ENCODE measurements at places on chromosomes 11 and 22.

DNA sequence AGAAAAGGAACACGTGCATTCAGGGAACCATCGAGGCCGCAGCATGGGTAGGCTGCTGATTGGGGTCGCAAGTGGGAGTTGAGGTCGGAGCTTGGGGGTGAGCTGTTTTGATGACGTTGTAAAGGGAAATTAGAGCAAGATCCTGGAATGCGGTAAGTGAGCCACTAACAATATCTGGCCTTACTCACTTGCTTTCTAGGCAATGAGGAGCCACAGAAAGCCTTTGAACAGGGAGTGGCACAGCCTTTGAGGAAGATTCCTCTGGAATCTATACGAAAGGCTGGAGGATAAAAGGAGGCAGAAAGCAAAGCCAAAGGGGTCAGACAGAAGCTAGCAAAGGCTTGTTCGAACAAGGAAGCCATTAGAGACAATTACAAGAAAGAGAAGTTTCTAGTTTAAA, 197.5 kb downstream of the LARGE1 start:
- no peak for DNase-seq

DNA sequence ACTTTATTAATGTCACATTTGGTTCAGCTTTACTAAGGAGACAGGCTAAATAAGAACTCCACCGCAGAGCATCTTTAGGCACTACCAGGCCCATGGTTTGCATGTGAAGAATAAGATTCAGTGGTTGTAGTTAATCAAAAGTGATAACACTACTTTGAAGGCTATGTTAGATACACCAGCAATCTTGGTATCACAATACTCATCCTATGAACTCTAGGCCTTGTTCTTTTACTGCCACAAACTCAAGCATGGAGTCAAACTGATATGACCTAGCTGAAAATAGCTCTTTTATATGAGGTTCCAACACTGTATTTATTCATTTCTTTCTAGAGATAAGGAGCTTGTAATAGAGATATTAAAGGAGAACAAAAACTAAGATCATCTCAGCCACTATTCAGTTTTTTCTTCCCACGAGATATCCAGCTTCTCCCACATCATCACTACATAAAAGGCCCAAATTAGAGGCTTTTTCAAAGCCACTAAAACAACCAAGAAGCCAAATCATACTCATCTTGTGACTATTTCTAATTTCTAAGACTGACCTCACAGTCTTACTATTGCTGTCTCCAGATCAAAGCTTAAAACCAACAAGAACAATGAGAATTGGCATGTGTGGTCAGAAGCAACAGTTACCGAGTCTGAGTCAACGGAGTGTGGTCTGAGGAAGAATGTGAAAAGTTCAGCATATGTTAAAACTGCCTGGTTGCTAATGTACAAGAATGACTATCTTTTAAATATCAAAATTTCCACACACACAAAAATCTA, 25.1 kb upstream of the GUCY1A2 start:
- peak; percentile 98 for DNase-seq

- no peak for DNase-seq
Measured at GRCh38 chr11:34233215-34233614, 124.6 kb downstream of the ABTB2 start.

DNA sequence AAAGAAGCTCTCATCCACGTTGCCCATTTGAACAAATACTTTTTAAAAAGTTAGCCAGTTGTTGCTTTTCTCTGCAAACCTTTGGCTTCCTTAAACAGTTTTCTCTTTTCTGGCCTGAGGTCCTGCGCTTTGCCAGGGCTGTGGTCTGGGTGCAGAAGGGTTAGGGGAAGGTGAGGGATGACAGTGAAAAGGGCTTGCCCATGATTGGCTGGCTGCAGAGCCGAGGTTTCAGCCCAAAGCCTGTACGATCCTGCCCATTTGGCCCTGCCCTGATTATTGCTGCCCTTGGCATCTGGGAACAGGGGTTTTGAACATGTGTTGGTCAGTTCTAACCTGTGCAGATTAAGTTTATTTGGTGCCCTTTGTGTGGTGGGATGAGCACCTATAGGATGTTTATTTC, 1.5 kb downstream of the INCENP start:
- no peak for DNase-seq

DNA sequence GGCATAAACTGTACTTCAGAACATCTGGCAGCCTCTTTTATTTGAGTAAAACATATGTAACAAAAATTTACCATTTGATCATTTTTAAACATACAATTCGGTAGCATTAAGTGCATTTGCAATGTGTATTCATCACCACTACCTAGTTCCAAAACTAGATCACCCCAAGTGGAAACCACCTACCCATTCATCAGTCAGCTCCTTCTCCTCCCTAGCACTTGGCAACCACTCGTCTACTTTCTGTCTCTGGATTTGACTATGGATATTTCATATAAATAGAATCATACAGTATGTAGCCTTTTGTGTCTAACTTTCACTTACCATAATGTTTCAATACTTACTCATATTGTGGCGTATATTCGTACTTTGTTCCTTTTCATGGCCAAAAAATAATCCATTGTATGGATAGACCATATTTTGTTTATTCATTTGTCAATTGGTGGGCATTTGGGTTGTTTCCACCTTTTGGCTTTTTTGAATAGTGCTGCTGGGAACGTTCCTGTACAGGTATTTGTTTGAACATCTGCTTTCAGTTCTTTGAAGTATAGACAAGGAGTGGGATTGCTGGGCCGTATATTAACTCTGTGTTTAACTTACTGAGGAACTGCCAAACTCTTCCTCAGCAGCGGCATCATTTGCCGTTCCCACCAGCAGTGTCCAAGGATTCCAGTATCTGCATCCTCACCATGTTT, 27.2 kb upstream of the ADORA2A start:
- no peak for DNase-seq

DNA sequence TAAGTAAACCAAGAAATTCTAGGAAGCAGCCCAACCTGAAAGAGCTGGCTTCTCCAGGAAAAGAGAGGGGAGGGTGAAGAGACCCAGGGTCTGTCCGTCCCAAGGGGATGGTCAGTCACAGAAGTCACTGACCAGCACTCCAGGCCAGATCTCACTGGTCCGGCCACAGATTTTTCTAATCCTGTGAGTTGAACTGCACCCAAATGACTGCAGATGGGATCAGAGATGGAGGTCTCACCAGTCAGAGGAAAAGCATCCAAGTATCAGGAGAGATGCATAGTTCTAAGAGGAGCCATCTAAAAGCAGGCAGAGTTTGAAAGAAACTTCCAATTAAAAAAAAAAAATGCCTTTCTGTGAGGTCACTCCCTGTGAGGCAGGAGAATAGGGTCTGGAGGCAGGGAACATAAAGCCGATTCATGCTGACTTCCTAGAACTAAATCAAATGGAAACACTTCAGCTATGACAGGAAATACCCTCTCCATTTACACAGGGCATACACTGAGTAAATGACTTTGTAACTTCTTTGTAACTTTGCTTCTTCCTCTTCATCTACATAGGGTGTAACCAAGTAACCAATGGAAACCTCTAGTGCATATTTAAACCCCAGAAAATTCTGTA, 144.5 kb downstream of the CCDC34 start:
- DNase-seq = peak; percentile 81

- no peak for DNase-seq
Measured at GRCh38 chr11:45285930-45286632, at the start of gene SYT13. Gene SYT13 (minus strand): TSS chr11:45286341. CDS start chr11:45286207, 134 bp downstream.

DNA sequence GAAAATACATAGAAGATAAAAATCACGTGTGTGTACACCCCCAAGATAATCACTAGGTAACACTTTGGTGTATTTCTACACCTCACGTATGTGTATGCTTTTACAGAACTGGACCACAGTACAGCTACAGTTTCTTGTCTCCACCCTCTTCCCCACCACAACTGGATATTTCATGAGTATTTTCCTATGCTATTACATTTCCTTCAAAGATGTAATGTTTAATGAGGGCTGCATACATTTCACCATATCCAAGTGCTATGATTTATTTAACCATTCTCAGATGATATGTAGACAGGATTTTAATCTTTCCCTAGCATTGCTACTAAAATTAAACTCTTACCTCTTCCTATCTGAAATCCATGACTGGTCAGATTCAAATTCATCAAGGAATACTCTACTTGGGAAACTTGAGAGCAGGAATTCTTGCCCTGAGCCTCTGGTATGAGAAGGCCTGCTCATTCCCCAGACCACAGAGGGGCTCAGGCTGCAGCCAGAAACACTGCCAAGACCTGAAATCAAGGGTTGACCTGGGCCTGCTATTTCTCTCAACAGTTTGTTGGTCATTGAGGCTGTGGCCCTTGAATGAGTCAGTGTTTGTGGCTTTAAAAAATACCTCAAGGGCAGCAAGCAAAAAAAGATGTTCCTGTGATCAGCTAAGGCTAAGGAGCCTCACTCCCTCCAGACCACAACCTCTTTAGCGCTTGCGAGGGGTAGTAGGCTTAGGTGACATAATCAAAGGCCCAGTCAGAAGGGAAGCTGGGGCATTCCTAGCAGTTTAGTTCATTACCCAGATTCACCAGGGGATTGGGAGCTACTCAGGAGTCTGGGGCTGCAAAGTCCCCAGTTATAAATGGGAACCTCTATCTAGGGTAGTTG, 55.5 kb downstream of the ABTB2 start:
- peak; percentile 100 for DNase-seq

- DNase-seq = peak; percentile 21
Measured at GRCh38 chr22:20624161-20624616, 116.8 kb downstream of the MED15 start.

DNA sequence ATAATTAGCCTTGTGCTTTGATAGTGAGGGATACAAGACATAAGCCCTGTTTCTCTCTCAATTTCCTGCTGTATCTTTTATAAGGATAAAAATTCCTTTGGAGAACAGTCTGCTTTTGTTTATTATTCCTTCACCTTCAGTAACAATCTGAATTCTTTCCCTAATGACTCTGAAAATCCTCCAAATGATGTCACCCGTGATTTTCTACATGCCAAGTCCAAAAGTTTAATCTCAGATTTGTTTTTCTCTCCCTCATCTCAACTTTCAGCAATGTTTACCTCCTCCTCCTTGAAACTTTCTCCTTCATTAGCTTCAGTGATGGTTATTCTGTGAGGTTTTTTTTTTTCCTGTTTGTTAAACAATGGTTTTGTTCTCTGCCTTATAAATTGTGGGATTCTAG, 2.2 kb downstream of the OR51E2 start:
- no peak for DNase-seq

DNA sequence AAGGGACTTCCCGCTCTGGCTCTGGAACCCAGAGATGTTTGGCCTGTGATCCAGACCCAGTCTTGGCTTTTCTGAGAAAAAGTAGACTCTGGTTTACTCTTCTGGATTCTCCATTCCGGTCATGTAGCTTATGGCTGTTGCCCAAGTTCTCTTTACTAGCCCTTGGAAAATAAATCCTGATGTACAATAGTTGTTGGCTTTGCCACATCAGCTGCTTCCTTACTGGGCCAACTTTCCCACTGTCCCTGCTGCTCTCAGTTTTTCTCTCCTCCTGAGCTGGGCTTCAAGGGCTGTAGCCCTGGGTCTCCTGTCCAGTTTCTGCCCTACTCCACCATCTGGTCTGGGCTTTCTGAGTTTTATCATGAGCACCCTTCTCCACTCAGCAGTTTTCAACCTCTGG, 12.5 kb downstream of the PATZ1 start:
- no peak for DNase-seq

DNA sequence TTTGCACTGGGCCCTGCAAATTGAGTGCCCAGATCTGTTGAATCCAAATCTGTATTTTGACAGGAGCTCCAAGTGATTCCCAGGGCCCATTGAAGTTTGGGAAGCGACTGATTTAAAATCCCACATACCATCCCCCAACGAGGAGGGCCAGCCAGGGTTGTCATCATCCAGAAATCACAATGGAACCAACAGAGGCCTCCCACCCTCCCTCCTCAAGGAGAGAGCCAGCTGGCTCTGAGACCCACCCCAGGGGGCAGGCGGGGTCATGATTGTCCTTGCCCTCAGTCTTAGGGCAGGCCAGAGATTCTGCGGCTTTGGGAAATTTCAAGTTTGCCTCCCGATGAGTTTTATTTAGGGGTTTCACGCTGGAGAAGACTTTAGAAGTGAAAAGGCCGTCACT, 358.2 kb downstream of the MN1 start:
- no peak for DNase-seq

GRCh38 chr11:66953081-66953833, 4.9 kb downstream of the PC start:
- no peak for DNase-seq

GRCh38 chr11:79400717-79401330, 40.0 kb downstream of the TENM4 start:
- peak; percentile 36 for DNase-seq

DNA sequence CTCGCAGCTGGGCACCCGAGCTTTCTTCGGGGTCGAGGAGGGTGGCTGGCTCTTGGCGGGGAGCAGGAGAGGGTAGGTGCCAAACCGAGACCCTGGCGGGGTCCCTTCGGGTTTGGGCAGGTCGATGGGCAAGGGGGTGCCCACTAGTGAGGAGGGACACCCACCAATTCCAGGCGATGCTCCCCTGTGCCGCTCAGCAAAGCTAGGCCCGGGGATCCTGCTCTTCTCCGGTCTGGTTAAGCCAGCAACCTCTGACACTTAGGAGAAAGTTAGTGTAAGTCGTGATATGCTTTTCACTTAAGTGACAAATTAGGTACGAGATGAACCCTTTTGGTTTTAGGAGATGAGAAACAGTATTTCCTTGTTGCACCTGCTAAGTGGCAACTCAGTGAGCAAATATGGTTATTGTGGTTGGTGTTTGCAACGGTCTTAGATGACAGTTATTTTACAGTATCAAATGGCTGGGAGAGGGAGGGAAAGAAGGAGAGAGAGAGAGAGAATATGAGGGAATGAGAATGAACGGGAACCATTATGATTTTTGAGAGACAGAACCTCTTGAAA, 565 bp downstream of the NUCB2 start:
- DNase-seq = peak; percentile 49

DNA sequence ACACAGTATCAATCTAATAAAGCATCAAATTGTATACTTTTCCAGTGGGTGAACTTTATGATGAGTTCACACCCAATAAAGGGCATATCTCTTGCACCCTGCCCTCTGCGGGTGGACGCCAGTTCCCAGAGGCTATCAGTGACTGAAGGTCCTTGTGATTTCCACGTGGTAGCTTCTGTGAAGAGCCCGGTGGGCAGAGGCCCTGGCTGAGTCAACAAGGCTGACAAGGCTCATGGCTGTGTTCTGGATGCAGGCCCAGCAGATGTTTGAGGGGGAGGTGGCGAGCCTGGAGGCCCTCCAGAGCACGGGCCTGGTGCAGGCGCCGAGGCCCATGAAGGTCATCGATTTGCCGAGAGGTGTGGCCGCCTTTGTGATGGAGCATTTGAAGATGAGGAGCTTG, 71.4 kb downstream of the PIWIL3 start:
- no peak for DNase-seq

GRCh38 chr11:102061276-102061675, 14.0 kb downstream of the CFAP300 start:
- DNase-seq = no peak

Data from HT1080 (cell line).